Stimulated activated CD4-positive, alpha-beta T cell treated with anti-CD3 and anti-CD28 coated beads, Interleukin-2, amount 100 ng/mL, for 4 hours (primary cell): ENCODE measurements at places on chromosomes 1 and 21.

- DNase-seq: no peak
Observed at GRCh38 chr1:241413386-241413785, 56.4 kb upstream of the RGS7 start.

- peak; percentile 27 for DNase-seq
Observed at GRCh38 chr1:246608616-246609376, 42.5 kb downstream of the CNST start.

DNA sequence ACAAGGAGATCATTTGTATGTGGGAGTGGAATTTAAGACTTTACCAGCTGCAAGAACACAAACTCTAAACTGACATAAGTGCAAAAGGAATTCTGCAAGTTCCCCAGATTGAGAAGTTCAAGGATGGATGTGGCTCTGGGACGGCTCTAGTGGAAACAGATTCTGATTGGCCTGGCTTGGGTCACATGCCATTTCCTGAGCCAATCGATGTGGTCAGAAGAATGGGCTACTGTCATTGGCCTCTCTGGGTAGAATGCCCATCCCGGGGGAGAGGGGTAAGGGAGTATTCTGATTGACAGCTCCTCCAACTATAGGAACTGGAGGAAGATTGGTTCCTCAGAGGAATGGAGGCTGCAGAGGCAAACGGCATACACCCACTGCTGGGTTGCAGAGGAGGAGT lies 6.0 kb upstream of the IFNLR1 start:
- DNase-seq: no peak

- no peak for DNase-seq
Observed at GRCh38 chr1:204410688-204411450, 748 bp downstream of the PPP1R15B start.

GRCh38 chr1:176364236-176364905 lies 98.6 kb upstream of the PAPPA2 start:
- no peak for DNase-seq

DNA sequence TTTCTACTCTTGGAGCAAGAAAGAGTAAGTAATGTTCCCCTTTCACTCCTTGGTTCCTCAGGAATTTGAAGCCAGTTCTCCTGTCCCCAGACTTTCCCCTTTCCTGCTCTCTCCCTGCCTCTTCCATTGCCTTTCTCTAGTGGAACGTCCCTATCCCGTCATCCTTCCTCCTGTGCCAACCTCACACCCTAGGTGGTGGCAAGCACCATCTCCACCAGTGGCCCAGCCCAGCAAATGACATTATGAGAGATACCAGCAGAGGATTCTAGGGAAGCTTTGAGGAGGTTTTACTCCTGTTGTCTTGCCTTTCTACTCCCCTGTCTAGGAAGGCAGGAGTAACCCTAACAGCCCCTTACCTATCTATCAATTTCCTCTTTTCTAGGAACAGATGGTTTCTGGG lies 8.1 kb upstream of the TACSTD2 start:
- no peak for DNase-seq

DNA sequence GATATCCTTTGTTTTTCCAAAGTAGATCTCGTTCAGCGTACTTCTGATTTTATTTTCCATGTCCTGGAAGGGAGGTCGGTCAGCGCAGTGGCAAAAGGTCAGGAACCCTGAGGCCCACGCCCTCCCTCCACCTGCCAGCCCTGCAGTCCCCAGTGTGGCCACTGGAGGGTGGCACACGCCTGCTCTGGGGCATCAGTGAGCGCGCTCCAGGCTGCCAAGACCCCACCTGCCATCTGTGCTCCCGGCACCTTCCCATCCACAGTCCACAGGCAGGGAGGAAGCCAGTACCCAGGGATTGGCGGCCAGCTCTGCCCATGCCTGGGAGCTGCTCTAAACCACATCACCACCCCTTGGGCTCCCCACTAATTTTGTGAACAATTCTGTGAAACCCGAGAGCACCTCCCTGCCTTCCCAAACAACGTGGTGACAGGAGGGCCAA lies 32.3 kb downstream of the SLC66A1 start:
- no peak for DNase-seq

DNA sequence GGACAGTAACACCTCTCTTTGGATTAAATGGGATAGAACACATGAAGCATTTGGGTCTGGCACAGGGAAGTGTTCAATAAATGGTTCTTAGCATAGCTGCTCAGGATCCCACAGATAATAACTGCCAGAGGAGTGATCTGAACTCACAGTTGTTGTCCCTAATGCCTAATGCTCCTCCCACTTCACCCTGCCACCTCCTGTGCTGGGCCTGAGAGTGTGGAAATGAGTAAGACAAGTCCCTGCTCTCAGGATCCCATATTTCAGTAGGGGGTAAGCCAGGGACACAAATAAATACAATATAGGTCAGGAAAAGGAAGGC lies 19.9 kb upstream of the FOXO6 start:
- no peak for DNase-seq

DNA sequence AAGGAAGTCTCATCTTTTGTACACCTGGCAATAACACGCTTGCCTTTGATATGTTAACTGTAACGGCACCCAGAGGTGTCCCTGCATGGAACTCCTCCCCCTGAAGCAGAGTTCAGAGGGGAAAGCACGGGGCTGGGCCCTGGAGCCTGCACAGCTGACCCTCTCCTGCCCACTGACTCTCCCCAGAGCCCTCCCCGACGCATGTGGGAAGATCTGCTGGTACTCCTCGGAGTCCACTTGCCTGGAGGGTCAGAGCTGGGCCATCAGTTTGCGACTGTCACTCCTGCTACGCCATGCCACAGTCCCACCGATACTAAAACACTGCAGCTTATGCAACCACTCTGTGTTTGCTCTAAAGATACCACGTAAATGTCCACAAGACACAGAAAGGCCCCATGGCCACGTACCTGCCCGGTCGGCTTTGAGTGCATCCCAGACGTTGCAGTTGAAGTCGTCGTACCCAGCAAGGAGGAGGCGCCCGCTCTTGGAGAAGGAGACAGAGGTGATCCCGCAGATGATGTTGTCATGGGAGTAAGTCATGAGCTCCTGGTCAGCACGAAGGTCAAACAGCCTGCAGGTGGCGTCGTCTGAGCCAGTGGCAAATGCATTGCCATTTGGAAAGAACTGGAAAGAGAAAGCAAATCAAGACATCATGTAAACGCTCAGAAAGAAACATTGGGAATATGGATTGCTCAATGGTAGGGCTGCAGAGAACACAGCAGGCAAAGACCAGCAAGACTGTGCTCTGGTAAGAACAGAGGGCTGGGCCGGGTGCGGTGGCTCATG lies 10.6 kb upstream of the NADK start:
- no peak for DNase-seq

- DNase-seq: no peak
Observed at GRCh38 chr1:5768014-5768413, 224.2 kb downstream of the NPHP4 start.

DNA sequence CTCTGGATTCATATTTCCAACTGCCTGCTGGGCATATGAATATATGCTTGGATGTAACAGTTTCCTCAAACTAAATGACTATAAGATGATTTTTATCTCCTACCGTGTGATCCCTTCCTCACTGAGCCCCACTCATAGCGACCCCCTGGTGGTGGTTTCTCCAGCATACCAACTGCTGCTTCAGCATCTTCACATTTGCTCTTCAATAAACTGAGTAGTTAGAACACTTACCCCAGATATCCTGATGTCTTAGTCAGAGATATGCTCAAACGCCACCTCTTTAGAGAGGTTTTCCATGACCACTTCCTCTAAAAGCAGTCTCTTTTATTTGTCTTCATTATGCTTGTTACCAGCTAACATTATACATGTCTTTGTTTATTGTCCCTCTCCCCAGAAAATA lies 10.2 kb upstream of the HNRNPR start:
- DNase-seq: no peak

DNA sequence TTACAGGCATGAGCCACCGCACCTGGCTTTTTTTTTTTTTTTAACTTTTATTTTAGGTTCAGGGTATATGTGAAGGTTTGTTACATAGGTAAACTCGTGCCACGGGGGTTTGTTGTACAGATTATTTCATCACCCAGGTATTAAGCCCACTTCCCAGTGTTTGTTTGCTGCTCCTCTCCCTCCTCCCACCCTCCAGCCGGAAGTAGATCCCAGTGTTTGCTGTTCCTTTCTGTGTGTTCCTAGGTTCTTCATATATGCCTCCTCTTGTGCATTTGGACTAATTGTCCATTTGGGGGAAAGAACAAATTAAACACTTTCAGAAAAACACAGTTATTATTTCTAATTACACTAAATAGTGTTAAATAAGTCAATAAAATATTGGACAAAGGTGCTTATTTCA lies 1.1 kb upstream of the SLC2A7 start:
- DNase-seq: no peak

- no peak for DNase-seq
Observed at GRCh38 chr1:155944444-155944799, 3.0 kb downstream of the RXFP4 start.

DNA sequence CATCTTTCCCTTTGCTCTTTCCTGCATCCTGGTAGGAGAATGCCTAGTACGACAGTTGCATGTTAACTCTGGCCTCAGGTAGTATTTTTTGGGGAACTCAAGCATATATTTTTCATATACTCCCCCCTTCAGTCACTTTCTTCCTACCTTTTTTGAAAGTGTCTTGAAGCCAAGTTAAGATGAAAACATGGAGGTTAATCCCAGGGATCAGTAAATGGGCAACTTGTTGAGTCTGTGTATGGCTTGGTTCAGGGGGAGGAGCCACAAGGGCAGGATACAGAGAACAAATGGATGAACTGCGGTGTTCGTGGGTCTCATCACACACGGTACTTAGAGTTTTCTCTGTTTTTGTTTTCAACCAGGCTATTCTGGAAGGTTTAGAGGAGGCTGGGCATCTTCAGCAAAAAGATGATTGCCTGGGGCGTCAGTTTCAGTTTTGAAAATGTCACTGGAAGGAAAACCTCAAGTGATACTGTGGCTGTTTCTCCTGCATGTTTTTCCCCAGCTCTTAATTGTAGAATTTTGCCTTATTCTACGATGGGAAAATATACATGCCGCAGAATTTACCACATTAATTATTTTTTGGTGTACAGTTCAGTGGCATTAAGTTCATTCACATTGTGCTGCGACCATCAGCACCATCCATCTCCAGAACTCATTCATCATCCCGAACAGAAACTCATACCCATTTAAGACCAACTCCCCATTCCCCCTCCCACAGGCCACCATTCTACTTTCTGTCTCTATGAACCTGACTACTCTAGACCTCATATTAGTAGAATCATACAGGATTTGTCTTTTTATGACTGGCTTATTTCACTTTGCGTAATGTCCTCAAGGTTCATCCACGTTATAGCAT lies 71.5 kb downstream of the MAP10 start:
- no peak for DNase-seq

GRCh38 chr1:201104141-201104540 lies 8.1 kb downstream of the CACNA1S start:
- DNase-seq: no peak
